NT2/D1 (cell line): ENCODE measurements at places on chromosomes 3 and 15.

GRCh38 chr3:81003817-81004216, 757.6 kb downstream of the GBE1 start:
- no peak for DNase-seq

DNA sequence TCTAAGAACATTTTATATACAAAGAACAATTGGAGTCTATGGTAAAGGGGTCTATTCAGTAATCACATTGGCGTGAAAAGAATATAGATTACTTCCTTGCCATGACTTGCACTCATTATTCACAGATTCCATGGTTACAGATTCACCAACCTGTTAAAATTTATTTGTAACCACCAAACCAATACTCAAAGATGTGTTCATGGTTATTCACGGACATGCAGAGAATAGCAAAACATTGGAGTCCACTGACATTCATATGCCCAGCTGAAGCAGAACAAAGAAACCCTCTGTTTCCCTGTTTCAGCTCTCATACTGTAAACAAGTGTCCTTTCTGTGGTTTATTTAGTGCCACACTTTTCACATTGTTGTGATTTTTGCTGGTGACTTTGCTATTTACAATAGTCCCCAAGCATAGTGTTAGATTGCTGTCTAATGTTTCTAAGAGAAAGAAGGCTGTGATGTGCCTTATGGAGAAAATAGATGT, 185.8 kb upstream of the TTC14 start:
- no peak for DNase-seq

DNA sequence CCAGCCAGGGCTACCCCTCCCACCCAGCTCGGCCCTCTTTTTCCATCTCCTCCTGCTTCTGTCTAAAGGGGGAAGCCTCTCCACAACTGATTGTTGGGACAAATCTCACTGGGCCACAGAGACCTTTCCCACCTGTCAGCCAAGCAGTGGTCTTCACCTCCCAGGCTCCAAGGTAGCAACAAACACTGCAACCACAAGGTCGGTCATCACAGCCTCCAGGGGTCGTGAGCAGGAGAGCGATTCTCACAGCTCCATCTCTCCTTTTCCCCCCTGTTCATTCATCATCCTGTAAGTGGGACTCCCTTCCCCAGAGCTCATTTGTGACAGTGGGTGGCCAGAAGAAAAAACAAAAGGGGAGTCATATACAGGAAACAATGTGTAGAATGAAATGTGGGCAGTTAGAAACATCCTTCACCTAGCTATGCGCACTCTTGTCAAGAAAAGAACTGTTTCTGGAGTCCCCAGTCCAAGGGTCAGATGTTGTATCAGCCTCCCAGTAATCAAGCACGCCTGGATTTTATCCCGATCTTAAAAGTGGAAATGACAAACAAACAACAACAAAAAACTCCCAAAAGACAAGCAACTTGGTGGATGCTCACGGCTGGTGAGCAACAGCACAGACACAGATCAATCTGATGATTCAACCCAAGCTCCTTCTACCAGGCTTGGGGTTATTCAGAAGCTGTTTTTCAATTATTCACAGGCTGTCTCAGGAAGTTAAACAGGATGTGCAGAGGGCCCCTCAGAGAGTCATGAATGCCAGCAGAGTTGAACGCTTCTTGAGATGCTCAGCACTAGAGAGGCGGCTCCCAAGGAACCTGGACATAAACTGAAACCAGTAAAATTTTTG, 22.4 kb downstream of the LYZL4 start:
- DNase-seq, result no peak

- DNase-seq, result no peak
These were observed 23.6 kb upstream of the KIF23 start for GRCh38 chr15:69390575-69390974.

DNA sequence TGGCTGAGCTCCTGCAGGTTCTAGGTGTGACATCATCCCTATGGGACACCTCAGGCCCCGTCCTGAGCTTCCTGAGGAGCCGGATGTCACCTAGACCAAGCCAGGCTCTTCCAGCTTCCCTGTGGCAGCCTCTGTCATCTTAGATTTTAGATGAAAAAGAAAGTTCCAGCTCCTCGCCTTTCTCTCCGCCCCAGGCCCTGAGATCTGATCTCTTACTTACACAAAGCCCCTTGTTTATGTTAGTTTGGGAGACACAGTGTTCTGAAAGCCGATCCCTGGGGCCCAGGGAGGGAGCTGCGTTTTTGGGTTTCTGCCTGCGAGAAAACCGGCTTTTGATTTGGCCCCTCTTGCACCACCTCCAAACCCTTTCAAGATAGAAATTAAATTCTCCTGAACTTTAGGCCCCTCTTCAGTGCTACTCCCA, 40.2 kb upstream of the FAM107A start:
- DNase-seq, result no peak

DNA sequence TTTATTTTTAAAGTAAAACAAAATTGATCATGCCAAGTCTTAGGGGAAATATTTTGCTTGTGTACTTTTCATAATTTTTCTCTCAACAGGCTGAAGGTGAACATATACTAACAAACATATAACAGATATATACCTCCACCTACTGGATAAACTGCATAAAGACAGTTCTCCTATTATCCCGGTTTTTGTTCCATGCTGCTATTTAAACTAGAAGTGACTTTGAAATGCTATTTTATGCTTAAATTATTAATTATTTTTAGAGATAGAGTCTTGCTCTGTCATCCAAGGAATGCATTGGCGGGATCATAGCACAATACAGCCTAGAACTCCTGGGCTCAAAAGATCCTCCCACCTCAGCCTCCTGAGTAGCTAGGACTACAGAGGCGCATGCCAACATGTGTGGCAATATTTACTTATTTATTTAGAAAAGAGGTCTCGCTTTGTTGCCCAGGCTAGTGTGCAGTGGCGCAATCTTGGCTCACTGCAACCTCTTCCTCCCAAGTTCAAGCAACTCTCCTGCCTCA, 49.8 kb downstream of the ST3GAL6 start:
- no peak for DNase-seq

DNA sequence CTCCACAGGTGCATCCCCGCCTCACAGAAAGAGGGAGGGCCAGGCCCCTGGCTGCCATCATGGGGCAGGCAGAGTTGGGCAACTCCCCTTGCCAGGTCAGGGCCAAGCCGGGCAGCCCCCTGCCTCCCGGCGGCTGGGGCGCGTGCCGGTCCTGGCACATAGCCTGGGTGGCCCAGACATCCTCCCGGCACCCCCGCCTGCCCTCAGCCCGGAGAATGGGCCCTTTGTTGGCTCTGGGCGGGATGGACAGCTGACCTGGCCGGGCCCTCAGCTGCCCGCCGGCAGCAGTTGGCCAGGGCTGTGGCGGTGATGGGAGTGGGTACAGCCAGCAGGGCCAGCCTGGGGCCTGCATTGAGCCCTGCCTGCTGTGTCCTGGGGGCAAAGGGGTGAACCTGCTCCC, 16.5 kb downstream of the PLXNA1 start:
- no peak for DNase-seq

DNA sequence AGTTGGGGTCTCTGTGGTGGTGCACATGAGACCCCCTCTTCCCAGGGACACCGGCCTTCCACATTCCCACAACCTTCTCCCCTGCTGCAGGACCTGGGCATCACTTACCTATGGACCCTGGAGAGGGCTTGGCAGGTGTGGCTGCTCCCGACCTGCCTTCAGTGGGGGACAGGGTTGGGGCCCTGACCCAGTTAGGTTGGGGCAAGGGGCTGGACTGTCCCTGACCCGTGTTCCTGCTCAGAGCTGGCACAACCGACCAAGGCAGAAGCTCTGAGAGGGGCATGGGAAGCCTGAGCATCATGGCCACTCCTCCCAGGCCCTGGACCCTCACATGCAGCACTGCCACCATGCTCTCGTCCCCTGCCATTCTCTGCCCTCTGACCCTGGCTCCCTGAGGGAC, 6.1 kb downstream of the NBEAL2 start:
- no peak for DNase-seq

- DNase-seq, result no peak
These were observed 35.0 kb upstream of the ABHD17C start for GRCh38 chr15:80660119-80660518.

DNA sequence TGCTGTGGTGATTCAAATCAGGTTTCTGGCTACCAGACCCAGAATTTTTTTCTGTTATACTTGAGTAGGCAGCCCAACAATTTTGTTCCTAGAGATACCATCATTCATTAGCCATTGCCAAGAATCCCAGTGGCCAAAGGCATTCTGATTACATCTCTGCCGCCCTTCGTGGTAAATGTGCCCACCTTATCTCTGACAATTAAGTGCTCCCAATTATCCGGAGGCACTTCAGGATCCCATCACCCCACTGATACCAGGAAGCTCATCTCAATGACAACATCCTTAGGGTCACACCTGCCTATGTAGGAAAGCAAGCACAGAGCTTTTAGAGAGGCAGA, 43.2 kb upstream of the RPL35A start:
- no peak for DNase-seq

GRCh38 chr3:187352581-187353575, 15.3 kb upstream of the RTP4 start:
- DNase-seq, result no peak

DNA sequence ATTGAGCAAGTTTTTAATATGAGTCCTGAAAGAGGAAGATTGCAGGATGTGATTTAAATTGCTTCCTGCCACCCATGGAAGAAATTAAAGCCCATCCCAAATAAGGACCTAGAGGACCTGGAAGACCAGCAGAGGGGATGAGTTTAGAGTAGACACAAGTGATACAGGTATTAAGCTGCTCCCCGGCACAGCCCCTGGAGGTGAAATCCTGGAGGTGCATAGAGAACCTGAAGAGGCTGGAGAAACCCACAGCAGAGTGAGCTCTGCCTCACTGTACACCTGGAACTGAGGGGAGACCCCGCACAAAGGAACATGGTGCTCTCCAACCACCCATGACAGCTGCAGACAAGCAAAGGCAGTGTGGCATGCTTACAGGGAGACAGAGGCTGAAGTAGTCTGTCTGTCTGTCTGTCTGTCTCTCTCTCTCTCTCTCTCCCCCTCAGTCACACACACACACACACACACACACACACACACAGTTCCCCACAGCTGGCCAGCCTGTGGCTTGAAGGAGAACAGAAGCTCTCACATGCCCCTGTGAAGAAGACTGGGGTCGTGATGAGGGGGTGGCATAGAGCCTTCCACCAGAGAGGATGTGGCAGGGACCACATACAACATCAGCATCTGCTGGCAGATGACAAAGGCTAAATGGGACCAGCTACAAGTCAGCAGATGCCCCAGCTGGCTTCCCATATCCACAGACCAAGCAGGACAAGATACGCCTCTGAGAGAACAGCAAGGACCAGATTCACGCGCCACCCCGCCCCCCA, 38.1 kb downstream of the FSIP1 start:
- DNase-seq, result no peak

- DNase-seq, result no peak
These were observed 73.2 kb downstream of the SUCNR1 start for GRCh38 chr3:151946606-151947005.
